Astrocyte (in vitro differentiated cells and primary cell): ENCODE measurements at places on chromosomes 16 and 17. TPM values are rescaled to one million over a fixed set of nuclear protein-coding genes. Genes with fewer than 3 reads are reported as not detected.

WFDC1 gene
- 0.34 TPM in 1 of 2 replicates, not detected in the other for total RNA-seq

CES3 gene
- 0.77 and 1.5 TPM in 2 replicates for total RNA-seq

CTRL gene
- total RNA-seq = 1.1 and 1.2 TPM in 2 replicates

TEKT5 gene
- total RNA-seq = 0.41 TPM in 1 of 2 replicates, not detected in the other

XYLT2 gene
- total RNA-seq = 41.0 and 47.3 TPM in 2 replicates

TPSB2 gene
- not detected in 2 replicates for total RNA-seq

LASP1 gene
- total RNA-seq = 395 and 421 TPM in 2 replicates

HS3ST3B1 gene
- 8.7 and 8.9 TPM in 2 replicates for total RNA-seq

OR1A1 gene
- total RNA-seq = not detected in 2 replicates

EFTUD2 gene
- 129 and 133 TPM in 2 replicates for total RNA-seq

STH gene
- not detected in 2 replicates for total RNA-seq

CNTD1 gene
- total RNA-seq = not detected in 2 replicates

ABCC1 gene
- 42.1 and 45.4 TPM in 2 replicates for total RNA-seq

CCDC92B gene
- 0.29 and 0.36 TPM in 2 replicates for total RNA-seq

DNAH3 gene
- not detected in 2 replicates for total RNA-seq

DBNDD1 gene
- 18.1 and 24.0 TPM in 2 replicates for total RNA-seq

MYH2 gene
- 0.02 TPM in 1 of 2 replicates, not detected in the other for total RNA-seq

EVI2A gene
- total RNA-seq = 1.1 TPM in 2 replicates

CLDN6 gene
- 449 and 584 TPM in 2 replicates for total RNA-seq

ZSCAN10 gene
- 0.22 and 0.25 TPM in 2 replicates for total RNA-seq

HOXB3 gene
- not detected in 2 replicates for total RNA-seq

HASPIN gene
- total RNA-seq = 1.7 and 2.4 TPM in 2 replicates

DNASE1L2 gene
- total RNA-seq = 1.2 and 1.3 TPM in 2 replicates

NACA2 gene
- not detected in 2 replicates for total RNA-seq

C16orf96 gene
- total RNA-seq = 0.20 and 0.38 TPM in 2 replicates

FNDC8 gene
- not detected in 2 replicates for total RNA-seq

HAS3 gene
- total RNA-seq = 1.7 and 2.0 TPM in 2 replicates

NRN1L gene
- total RNA-seq = 0.82 and 0.91 TPM in 2 replicates

CIAO3 gene
- 18.5 and 19.6 TPM in 2 replicates for total RNA-seq

HSD17B2 gene
- 0.20 TPM in 1 of 2 replicates, not detected in the other for total RNA-seq

MT1F gene
- not detected in 2 replicates for total RNA-seq

CES5A gene
- total RNA-seq = not detected in 2 replicates

MT1M gene
- not detected in 2 replicates for total RNA-seq

GLTPD2 gene
- not detected in 2 replicates for total RNA-seq

PABPN1L gene
- not detected in 2 replicates for total RNA-seq

MAPK7 gene
- 25.1 and 34.3 TPM in 2 replicates for total RNA-seq

TNP2 gene
- not detected in 2 replicates for total RNA-seq

CCL7 gene
- not detected in 2 replicates for total RNA-seq

SLC5A11 gene
- not detected in 2 replicates for total RNA-seq

TMEM235 gene
- total RNA-seq = not detected in 2 replicates

AIPL1 gene
- total RNA-seq = not detected in 2 replicates

CEMP1 gene
- total RNA-seq = not detected in 2 replicates

C1QTNF8 gene
- total RNA-seq = not detected in 2 replicates

ZFP3 gene
- total RNA-seq = not detected in 2 replicates

MPO gene
- total RNA-seq = not detected in 2 replicates

KRTAP4-3 gene
- not detected in 2 replicates for total RNA-seq

CA5A gene
- not detected in 2 replicates for total RNA-seq

NPIPB9 gene
- 0.86 and 2.3 TPM in 2 replicates for total RNA-seq

DYNLRB2 gene
- not detected in 2 replicates for total RNA-seq

CD300LB gene
- total RNA-seq = not detected in 2 replicates
